ENCODE measurements at places on chromosomes 3 and 15. TPM values are rescaled to one million over a fixed set of nuclear protein-coding genes. Genes with fewer than 3 reads are reported as not detected.

The TFDP2 gene
- 56.2 TPM for total RNA-seq

DNA sequence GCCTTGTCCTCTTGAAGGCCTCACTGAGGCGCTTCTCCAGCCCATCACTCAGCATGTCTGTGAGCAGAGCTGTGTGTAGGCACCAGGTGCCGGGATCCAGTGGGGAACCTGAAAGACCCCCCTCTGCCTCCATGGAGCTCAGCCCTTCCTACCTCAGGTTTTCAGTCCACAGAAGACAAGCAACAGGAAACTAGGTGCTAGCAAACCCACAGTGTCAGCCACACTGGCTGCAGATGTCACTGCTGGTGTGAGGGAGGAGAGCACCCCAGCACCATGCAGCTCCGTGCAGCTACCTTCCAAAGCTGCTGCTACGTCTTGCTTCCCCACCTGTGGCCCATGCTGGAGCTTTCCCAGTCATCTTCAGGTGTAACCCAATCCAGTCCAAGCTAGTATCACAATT lies 17.9 kb downstream of the PSTPIP1 start:
- no peak for ATAC-seq

DNA sequence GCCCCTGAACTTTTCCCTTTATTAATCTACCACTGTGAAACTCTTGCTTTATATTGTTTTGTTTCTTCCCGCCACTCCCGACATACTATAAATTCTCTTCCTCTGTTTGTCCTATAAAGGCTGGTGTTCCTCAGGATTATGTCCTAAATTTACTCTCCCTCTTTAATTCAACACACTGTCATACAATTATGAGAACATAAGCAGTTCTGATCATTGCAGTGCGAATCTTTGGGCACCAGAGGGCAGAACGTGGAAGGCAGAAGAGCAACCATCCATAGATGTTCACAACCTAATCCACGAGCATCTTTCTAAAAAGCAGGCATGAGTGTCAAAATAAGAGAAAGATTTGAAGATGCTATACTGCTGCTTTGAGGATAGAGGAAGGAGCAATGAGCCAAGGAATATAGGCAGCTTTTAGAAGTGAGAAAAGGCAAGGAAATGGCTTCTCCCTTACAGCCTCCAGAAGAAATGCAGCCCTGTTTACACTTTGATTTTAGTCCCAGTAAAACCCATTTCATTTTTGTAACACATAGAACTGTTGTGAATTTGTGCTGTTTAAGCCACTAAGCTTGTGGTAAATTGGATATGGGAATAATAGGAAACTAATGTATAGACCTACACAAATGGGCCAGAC lies 179.4 kb downstream of the GBE1 start:
- no peak for ATAC-seq

DNA sequence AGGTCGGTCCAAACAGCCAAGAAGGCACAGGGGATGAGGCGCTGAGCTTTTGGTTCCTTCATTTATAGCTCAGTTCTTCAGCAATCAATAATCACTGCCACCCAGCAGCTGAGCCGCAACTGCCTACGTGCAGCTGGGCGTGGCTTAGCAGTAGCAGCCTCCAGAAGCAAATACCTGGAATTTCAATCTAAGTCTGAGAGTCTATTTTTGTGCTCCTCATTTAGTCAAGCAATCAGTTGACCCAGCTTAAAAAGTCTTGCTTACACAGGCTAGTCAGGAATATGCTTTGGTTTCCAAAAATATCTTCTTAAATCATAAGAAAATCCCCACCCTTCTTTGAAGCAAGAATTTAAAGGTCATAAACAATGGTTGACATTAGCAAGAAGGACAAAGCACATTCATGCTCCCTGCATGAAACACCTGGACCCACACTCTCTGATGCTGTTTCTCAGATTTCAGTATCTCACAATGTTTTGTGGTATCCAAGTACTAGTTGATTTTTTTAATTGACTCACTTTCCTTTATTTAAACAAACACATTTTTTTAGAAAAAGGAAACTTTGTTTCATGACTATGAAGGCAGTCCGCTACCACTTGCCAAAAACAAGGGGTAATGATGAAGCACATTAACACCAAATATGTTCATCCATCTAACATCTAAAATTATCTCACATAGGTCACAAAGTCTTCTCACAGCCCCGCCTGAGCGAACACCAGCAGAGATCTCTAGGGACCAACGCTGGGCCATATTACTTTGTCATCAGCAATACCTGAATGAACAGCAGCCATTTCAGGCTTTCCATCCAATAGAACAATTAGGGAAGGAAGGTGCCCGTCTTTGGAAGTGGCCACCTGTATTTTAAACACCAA lies 106.1 kb downstream of the OXNAD1 start:
- peak; percentile 78 for ATAC-seq

GRCh38 chr3:172042136-172042662 lies 2.8 kb downstream of the FNDC3B start:
- ATAC-seq: no peak

- no peak for ATAC-seq
Observed at GRCh38 chr3:72563690-72564370, 284.4 kb downstream of the SHQ1 start.

DNA sequence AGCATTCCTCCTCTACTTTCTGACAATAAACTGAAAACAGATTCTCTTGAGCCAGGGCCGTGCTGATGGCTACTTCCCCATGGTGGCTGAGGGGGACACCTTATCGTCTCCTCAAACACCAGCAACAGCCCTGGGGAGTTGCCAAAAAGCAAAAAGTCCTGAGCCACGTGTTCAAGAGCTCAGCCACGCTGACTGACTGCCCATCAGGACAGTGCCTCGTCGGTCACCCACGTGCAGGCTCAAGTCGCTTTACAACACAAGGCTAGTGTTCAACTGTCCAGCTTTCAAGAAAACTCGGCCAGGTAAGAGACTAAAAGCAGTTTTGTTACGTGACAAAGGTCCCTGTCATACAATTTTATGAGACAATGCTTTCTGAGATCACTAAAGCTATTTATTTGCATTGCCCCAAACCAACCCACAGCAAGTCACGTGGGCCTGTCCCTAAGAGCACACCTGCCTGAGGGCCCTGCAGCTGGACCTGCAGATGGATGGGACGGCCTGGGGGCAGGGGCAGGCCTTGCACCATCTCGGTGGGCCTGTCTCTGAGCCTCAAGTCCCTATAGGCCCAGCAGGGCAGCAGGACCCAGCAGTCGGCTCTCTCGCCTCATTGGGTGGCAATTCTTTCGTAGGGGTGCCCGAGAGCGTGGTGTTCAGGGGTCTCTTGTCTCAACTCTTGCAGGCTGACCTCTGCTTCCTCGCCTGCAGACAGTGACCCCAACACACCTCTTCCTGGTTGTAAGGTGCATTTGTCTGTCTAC lies 42.7 kb downstream of the NIPA2 start:
- no peak for ATAC-seq

DNA sequence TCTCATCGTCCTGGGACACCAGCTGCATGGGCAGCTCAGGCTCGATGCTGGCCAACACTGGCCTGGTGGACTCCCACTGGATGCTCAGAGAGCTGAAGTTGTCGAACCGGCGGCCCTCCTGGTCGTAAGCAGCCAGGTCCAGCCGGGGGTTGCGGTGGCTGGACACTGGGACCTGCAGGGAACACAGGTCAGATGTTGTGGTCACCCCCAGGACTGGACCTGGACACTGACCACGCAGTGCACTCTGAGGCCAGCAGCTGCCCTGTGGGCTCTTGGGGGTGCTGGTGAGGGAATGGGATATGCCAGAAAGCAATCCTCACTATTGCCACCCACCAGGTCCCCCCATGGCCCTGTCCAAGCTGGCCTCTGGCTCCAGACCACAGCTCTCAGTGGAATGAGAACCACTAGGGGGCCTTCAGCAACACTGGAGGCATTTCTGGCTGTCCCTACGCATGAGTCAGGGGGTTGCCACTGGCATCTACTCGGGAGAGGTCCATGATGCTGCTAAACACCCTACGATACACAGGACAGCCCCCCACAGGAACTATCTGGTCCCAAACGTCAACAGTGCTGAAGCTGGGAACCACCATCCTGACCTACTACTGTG lies 66.1 kb downstream of the NUP210 start:
- no peak for ATAC-seq

- peak; percentile 8 for ATAC-seq
Observed at GRCh38 chr3:15099364-15100098, 583 bp upstream of the RBSN start.

Measured in gastroesophageal sphincter (tissue), 4 donors.